ENCODE measurements at places on chromosomes 4 and X. TPM values are rescaled to one million over a fixed set of nuclear protein-coding genes. Genes with fewer than 3 reads are reported as not detected.

MAGEC1 gene
- not detected for total RNA-seq

GRCh38 chr4:139988863-139989765 lies 164.9 kb downstream of the MAML3 start:
- DNase-seq, result peak; percentile 76
- peaks cover 14% of the 10 kb centered on the region for H3K4me1 ChIP-seq
- H3K4me3 ChIP-seq, result no peak overlapping the region

DNA sequence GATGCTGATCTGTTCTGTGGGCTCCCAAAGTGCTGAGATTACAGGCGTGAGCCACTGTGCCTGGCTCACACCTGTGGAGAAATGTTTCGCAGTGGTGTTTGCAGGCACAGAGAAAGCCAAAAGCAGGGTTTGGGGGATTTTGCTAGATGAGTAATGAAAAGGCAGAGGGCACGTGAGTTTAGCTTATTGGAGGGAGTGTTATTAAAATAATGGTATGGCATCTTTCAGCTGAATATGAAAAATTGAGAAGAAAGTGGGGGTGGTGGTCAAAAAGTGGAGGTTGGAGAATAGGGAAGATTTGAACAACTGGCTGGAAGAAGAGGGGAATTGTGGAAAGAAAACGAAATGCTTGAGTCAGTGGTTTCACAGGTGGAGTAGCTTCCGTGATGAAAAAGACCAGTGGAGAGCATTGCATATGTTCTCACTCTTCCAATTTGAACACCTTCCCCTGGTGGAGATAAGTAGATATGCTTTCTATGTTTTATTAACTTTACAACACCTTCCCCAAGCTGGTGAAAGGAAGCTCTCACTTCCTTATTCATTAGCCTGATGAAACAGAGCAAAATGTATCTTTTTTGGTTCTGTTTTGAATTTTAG lies 1.1 kb upstream of the CHST7 start:
- H3K4me3 ChIP-seq, result peak overlapping the region; percentile 77
- no peaks in the 10 kb centered on the region for H3K27me3 ChIP-seq
- H3K27ac ChIP-seq, result peak overlapping the region; percentile 95
- H3K36me3 ChIP-seq, result no peaks in the 10 kb centered on the region
- H3K4me1 ChIP-seq, result peaks cover 36% of the 10 kb centered on the region

- no peak for DNase-seq
- no peaks in the 10 kb centered on the region for H3K27me3 ChIP-seq
- H3K27ac ChIP-seq, result no peak overlapping the region
- H3K4me1 ChIP-seq, result peaks cover 3% of the 10 kb centered on the region
- no peaks in the 10 kb centered on the region for H3K36me3 ChIP-seq
These were observed 71.5 kb upstream of the EFNB1 start for GRCh38 chrX:68757331-68757730.

FGF13 gene
- not detected for total RNA-seq

SULT1B1 gene
- total RNA-seq, result 2.8 TPM

FHDC1 gene
- 0.09 TPM for total RNA-seq

ZNF157 gene
- total RNA-seq, result 0.79 TPM

ZFP42 gene
- total RNA-seq, result not detected

All from activated CD4-positive, alpha-beta T cell treated with anti-CD3 and anti-CD28 coated beads for 36 hours (primary cell).